T47D (cell line): ENCODE measurements at places on chromosomes 2 and 18.
A peak's percentile ranks its signal among the peaks of the same experiment; 100 is the strongest.

GRCh38 chr2:221465776-221466175 is 106.3 kb downstream of the EPHA4 start:
- no peak for DNase-seq

- DNase-seq: no peak
Observed at GRCh38 chr2:132519566-132519965, 103.0 kb downstream of the GPR39 start.

GRCh38 chr2:224442071-224442967 is 40.4 kb upstream of the FAM124B start:
- peak; percentile 27 for DNase-seq

- no peak for DNase-seq
Observed at GRCh38 chr18:45136381-45137086, 455.8 kb downstream of the SETBP1 start.

- DNase-seq: no peak
Observed at GRCh38 chr18:67509741-67510391, 6.7 kb downstream of the DSEL start.

DNA sequence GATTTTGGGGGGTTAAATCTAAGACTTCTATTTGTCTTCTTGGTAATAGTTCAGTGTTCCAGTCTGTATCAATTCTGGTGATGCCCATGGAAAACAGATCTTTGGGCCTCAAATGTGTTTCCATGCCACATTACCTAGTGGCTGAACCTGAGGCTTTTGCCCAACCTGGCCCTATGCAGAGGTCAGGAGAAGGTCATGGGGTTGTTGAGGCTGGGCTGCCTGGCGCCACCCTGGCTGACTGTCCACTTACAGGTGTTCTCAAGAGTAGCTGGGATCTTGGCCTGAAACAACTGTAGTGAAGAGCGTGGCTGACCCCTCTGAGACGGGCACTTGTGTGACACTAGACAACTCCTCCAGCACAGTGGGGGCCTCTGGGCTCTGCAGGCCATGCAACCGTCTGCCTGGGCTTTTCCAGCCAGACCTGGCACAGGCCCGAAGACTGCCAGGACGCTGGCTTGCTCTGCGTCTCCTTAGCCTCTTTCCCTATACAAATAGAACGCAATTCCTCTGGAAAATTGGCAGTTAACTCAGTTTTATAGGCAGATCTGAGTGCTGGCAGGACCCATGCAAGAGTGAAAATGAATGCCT is 127.8 kb downstream of the TRIM43 start:
- DNase-seq: no peak

DNA sequence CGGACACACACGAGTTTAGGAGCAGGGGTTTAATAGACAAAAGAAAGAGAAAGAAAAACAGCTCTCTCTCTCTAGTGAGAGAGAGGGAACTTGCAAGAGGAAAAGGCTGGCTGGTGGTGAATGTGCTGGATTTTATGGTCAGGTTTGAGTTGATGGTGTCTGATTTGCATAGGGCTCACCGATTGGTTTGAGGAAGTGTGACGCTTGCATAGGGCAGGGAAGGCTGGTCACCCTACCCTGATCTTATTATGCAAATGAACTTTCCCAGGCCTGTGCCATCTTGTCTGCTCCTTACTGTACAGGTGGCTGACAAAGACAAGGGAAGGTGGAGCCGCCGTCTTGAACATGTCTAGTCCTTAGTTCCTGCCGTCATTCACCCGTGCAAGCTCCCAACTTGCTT is 408.9 kb downstream of the RIT2 start:
- DNase-seq: no peak

DNA sequence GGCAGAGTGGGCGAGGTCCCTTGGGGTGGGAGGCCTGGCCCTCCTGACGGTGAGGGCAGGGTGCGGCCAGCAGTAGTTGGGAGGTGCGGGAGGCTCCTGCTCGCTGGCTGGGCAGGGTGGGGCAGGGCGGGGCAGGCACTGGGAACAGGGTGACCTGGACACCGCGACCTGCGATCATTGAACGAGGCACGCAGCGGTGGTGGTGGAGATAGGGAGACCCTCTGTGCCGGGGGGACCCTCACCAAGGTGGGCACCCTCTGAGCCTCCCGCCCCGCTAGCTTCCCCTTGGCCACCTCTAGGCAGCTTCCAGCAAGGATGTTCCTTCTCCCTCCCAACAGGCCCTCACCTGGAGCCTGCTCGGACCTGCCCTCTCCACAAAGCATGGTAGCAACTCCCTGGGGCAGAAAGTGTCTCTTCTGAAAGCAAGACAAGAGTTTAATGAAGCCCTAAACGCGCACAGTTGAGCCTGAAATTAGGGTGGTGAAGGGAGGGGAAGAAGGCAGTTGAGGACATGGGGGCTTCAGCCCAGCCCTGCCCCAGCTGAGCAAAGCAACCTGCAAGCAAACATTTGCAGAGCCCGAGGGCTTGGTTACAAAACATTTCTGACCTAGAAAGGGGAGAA is 15.4 kb upstream of the FOSL2 start:
- DNase-seq: peak; percentile 61

DNA sequence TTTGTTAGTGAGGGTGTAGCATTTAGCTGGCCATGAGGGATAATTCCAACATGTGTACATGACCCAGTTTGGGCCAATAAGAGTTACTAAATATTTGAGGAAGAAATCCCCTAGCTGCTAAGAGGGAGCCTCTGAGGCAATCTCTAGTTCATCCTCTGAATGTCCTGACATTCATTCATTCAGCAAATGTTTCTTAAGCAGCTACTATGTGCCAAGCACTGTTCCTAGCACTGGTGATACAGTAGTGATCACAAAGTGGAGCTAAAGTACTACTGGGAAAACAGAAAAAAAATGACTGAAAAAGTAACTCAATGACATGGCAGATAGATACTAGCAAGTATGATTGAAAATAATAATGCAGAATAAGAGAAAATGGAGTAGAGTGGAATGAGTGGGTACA is 79.8 kb upstream of the PID1 start:
- no peak for DNase-seq

DNA sequence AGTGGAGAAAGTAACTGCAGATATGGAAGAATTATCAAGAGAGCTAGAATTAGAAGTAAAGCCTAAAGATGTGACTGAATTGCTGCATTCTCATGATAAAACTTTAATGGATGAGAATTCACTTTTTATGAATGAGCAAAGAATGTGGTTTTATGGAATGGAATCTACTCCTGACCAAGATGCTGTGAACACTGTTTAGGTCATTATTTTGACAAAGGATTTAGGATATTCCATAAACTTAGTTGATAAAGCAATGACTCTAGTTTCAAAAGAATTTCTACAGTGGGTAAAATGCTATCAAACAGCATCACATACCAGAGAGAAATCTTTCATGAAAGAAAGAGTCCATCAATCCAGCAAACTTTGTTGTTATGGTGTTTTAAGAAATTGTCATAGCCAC is 1317.7 kb upstream of the ACVR2A start:
- DNase-seq: no peak

DNA sequence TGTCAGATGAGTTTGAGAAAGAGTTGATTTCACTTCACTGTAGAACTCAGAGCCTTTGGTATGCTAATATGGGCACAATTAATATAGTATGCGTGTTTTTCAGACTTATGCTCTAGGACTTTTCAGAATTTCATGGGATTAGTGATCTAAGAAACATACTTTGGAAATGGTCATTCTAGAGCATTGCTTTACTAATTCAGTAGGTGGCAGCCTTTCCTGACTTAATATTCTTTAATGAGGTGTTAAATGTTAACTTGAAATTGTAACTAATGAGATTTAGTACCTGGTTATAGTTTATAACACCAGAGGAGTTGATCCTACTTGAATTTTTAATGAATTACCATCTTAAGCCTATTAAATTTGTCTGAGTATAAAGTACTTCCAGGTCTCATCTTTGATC is 28.4 kb downstream of the ACTR2 start:
- no peak for DNase-seq

DNA sequence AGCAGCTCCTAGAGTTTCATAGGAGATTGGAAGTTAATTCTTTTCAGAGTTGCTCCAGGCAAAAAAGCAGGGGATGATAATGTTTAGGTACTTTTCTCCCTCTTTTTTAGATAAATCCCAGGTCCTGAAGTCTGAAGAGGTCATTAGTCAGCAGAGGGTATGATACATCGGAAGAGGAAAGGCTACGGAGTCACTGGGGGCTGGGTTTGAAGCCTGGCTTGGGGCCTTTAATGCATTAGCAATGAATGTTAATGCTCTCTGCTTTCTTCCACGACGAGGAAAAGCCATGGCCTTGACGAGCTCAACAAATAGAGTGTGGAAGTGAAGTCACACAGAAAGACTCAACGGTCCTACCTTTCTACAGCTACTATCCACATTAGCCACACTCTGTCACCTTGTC is 235.1 kb downstream of the NCKAP5 start:
- DNase-seq: no peak

- no peak for DNase-seq
Observed at GRCh38 chr2:24015562-24016375, 5.9 kb downstream of the MFSD2B start.

DNA sequence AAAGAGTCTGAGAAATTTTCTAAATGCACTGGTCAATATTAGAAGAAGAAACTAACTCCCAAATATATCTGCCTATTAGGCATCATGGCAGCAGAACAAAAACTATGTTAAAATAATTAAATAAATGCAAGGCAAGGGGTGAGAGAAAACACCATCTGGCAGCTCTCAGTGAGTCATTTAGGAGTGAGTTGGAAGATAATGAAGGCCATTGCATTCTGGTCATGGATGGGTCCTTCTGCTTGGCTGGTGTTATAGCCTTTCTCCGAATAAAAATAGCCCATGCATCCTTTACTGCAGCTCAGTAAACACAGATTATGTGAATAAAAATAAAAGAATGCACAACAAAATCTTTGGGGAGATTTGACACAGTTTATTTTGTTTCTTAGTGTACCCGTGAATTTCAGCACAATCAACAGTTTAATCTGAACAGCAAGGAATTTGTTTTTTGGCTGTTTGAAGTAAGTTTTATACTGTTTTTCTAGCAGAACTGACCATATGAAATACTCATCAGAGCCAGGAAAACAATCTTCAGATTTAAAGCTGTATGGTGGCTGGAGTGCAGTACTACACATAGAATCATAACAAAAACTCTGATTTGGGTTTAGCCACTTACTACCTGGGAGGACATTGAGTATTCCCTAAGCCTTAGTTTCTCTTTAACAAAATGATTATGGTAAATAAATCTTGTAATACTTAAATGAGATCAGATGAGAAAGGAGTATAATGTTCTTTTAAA is 225.1 kb upstream of the ITGA4 start:
- DNase-seq: no peak

GRCh38 chr2:142423603-142424002 is 292.8 kb upstream of the LRP1B start:
- DNase-seq: no peak

DNA sequence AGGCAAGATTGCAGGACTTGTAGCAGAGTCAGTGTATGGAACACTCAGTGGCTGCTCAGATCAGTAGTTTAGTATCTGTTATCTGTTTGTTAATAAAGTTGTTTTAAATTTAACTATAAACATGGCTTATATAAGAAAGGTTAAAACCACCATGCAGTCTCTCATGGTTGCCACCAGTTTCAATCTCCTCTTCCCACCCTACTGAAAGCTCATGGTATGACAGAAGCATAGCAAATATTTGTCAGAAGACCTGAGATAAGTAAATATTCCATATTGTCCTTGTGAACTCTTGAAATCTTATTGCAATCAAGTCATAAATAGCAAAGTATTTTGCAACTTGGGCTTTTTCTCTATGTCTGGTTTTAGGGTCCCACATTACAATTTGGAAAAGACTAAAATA is 2.1 kb upstream of the COL5A2 start:
- DNase-seq: no peak

DNA sequence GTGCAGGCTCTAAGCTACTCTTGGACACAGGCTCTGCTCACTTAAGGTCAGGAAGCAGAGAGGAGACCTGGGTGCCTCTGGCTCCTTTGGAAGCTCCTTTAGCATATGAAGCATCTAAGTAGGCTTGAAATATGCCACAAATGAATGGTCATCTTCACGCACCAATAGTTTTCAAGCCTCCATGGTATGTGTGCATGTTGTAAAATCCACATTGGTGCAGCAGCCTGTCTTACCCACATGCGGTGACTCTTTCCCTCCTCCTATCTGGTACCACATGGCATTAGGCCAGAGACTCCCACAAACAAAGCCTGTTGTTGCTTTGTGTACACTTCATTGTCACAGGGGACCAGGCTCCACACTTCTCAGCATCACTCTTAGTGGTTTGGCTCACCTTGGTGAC is 442.2 kb upstream of the RAB12 start:
- DNase-seq: no peak
